ENCODE measurements at places on chromosomes 12 and 14.

GRCh38 chr12:116122628-116123027 is 154.9 kb downstream of the MED13L start:
- no peak for DNase-seq

DNA sequence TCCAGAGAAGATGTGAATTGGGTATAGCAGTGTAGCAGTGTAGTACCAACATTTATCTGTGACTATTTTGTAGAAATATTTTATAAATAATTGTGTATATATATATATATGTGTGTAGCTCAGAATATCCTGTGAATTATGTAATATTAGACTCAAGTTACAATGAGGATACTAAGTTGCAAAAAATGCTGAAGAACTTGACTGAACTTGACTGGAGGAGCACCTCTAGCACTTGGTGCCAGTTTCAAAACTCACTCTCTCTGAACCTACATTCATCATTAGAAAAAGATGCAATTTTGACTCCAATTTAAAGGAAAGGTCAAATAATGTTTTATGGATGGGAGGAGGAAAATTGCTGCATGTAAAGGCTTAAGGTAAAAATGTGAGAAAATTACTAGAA is 285.7 kb upstream of the LMO3 start:
- DNase-seq: no peak

DNA sequence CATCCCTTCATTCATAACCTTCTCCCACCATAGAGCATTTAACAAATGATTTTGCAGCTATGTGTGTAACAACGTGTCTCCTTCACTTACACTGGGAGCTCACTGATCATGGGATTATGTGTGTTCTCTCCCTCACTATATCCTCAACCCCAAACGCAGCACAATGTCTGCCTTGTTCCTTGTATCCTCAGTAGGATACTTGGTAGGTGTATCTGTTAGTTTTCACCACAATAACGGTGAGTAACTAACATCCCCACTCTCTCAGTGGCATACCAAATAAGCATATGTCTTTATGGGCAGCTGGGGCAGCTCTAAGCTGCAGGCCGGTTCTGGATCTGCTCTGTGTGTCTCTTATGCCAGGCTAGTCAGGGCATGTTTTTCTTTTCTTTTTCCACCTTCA is 166.7 kb upstream of the PWP1 start:
- DNase-seq: no peak

DNA sequence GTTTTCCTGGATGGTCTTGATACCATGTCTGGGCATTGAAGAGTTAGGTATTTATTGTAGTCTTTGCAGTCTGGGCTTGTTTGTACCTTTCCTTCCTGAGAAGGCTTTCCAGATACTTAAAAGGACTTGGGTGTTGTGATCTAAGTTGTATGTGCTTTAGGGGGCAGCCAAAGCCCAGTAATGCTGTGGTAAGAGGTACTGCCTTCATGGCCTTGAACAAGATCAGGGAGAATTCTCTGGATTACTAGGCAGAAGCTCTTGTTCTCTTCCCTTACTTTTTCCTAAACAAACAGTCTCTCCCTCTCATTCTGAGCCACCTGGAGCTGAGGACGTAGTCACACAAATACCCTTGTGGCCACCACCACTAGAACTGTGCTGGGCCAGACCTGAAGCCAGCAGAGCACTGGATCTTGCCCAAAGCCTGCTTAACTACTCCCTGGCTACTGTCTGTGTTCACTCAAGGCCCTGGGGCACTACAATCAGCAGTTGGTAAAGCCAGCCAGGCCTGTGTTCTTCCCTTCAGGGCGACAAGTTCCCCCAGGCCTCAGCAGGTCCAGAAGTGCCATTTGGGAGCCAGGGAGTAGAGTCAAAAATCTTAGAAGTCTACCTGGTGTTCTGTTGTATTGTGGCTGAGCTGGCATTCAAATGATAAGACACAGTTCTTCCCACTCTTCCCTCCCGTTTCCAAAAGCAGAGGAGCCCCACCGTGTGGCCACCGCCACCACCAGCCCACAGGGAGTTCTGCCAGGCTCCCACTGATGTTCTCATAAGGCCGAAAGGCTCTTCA is 11.4 kb downstream of the PRORP start:
- DNase-seq: no peak

GRCh38 chr14:24875991-24876878 is 173.7 kb downstream of the STXBP6 start:
- no peak for DNase-seq
